ENCODE measurements at places on chromosomes 2 and 18.

DNA sequence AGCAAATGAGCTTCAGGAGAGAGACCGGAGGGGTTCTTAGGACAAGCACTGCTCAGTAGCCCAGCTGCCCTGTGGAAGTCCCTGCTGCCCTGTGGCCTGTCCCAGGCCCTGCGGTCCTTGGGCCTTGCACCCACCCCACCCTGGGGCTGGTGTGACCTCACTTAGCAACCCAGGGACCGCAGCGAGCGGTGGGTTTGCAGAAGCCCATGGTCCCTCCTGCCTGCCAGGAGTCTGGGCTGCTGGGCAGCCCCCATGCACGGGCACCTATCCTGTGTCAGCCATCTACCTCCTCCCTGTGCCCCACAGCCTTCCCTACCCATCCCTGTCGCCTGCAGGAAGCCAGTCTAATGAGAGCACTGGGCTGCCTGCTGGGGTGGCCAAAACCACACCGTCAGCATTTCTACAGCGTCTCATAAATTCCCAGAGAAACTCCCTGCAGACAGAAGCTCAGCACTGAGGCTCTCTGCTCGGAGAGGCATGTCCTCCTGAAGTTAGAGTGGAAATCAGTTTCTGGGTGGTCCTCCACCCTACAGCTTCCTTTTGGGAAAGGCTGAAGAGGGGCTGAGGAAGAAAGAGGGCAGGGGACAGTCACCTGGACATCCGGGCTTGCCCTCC, 231.1 kb upstream of the HS6ST1 start:
- DNase-seq = no peak

- DNase-seq = no peak
Measured at GRCh38 chr2:31534636-31535035, 46.1 kb downstream of the SRD5A2 start.

DNA sequence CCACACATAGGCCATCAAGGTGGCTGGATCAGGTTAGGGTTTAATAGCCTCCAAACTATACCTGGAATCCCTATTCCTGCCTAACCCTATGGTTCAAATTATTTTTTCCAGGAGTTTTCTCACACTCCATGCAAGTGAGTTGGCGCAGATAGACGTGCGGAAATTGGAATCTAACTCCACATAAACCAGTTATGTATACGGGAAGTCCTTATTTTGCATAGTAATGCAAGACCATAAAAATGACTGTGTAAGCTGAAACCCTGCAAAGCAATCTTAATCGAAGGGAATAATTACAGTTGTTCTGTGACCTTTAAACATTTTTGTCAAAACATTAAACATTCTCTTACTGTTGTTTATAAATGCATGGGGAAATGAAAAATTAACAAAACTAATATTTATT, 200.1 kb upstream of the SIX2 start:
- no peak for DNase-seq

GRCh38 chr2:84653302-84653701, 137.0 kb downstream of the DNAH6 start:
- DNase-seq = no peak

- no peak for DNase-seq
Measured at GRCh38 chr2:238087211-238087610, 12.9 kb upstream of the ESPNL start.

DNA sequence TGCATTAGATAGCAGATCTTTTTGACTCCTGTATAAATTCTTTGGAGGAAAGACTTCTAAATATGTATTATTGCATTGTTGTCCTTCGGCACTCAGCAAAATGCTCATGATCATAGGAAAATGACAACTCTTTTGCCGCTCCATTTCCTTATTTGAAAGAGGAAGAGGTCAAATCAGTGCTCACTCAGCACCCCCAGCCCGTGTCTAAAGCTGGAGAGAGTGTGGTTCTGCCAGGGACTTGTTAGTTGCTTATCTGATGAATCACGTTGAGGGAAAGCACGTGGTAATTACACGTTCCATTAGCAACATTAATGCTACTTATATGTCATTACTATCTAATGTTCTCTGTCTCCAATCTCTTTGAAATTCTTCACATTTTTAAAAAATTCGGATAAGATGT, 46.0 kb upstream of the MBP start:
- no peak for DNase-seq

- DNase-seq = no peak
Measured at GRCh38 chr2:228140934-228141528, 40.5 kb downstream of the SPHKAP start.
